HuH-7 (cell line): ENCODE measurements at places on chromosomes 16 and 17.

- no peak for DNase-seq
These were observed 13.8 kb downstream of the HEATR3 start for GRCh38 chr16:50079397-50080140.

- DNase-seq: peak; percentile 67
These were observed 1.6 kb downstream of the MYO1C start for GRCh38 chr17:1490643-1491442.

GRCh38 chr16:49443576-49443975, 70.0 kb downstream of the C16orf78 start:
- no peak for DNase-seq

DNA sequence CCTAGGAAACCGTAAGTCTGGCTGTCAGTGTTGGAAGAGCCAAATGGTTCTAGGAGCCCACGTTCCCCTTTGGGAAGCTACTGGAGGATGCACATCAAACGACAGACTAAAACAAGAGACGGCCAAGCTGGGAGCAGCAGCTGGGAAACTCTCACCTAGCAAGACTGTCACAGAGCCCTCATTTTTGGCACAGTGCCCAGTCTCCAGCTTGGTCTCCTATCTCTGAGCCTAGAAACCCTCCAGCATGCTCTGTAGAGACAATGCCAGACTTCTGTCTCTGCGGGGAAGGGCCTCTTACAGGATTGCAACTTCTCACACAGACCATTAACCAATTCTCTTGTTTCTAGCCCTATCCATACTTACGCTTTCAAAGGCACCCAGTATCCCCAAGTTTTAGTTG, 23.5 kb downstream of the GTF3C1 start:
- DNase-seq: no peak

GRCh38 chr17:40547079-40547784, 18.0 kb downstream of the CCR7 start:
- DNase-seq: no peak

DNA sequence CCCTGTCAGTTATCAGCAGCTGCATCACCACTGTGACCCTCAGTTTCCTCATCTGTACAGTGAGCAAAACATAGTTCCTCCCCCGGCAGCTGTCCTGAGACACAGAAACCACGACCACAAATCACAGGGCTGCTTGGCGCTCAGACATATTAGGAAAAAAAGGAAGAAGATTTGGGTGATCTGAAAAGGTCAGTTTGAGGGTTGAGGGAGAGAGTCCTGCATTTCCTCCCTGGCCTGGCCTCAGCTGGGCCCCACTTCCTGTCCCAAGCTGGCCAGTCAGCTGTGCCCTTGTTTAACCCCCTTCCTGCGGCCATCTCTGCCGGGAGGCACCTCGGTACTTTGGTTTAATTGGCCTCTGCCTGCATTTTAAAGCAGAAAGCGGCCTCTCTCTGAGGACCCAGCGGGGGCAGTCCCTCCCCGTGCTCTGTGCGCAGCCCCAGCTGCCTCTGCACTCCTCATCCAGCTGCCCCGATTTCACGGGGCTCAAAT, 24.0 kb upstream of the CIBAR2 start:
- DNase-seq: no peak
